CD4-positive, alpha-beta T cell (primary cell): ENCODE measurements at places on chromosomes 1 and 21. TPM values are rescaled to one million over a fixed set of nuclear protein-coding genes. Genes with fewer than 3 reads are reported as not detected.

The MEX3A gene
- total RNA-seq = 0.27 TPM

The TCHHL1 gene
- not detected for total RNA-seq

The RAP1GAP gene
- total RNA-seq = 0.44 TPM

- H3K27ac ChIP-seq = no peak overlapping the region
- no peaks in the 10 kb centered on the region for H3K4me1 ChIP-seq
- DNase-seq = no peak
- H3K36me3 ChIP-seq = no peaks in the 10 kb centered on the region
Measured at GRCh38 chr1:98201666-98202081, 280.8 kb upstream of the DPYD start.

GRCh38 chr1:156245451-156246232 is 2.2 kb downstream of the PAQR6 start:
- no peak overlapping the region for H3K27ac ChIP-seq
- no peaks in the 10 kb centered on the region for H3K27me3 ChIP-seq
- DNase-seq = peak; percentile 51
- H3K4me1 ChIP-seq = peaks cover 20% of the 10 kb centered on the region
- peak overlapping the region; percentile 45 for H3K4me3 ChIP-seq

DNA sequence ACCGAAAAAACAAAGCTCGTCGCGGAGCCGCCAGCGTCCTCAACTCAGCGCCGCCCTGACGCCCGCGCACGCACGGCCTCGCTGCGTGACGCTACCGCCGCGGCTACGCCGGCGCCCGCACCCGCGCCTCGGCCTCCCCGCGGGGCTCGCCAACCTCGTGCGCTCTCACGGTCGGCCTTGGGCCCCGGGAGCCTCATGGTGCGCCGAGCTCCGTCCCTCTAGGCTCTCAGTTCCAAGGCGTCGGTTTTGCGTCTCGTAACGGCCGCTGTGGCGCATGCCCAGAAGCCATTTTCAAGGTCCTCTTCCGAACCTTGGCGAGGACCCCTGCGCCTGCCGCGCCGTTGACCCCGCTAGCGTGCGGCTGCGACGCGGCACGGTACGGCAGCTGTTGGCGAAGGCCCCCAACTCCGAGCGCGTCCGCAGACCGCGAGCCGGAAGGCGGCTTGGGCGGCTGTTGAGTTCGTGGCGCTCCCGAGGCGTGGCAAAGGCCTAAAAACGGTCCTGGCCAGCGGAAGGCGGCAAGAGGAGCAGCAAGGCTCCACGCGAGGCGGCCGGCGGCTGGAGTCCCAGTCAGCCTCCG is at the start of gene HENMT1:
Gene HENMT1, minus strand, starts transcription at position 64 of the 580 bp plus-strand sequence. CDS start 1,209 bp downstream, outside the sequence.
- no peaks in the 10 kb centered on the region for H3K27me3 ChIP-seq
- peaks cover 12% of the 10 kb centered on the region for H3K4me1 ChIP-seq

- H3K27me3 ChIP-seq = no peaks in the 10 kb centered on the region
- H3K4me1 ChIP-seq = peaks cover 30% of the 10 kb centered on the region
- no peak for DNase-seq
- no peak overlapping the region for H3K27ac ChIP-seq
- H3K4me3 ChIP-seq = no peak overlapping the region
Measured at GRCh38 chr1:198701766-198702539, 63.1 kb downstream of the PTPRC start.

GRCh38 chr1:212190169-212190568 is 95.0 kb upstream of the PPP2R5A start:
- no peak overlapping the region for H3K27ac ChIP-seq
- H3K4me3 ChIP-seq = no peak overlapping the region
- no peak for DNase-seq
- no peaks in the 10 kb centered on the region for H3K27me3 ChIP-seq
- H3K36me3 ChIP-seq = no peaks in the 10 kb centered on the region

GRCh38 chr1:28104866-28105467 is 16.6 kb upstream of the EYA3 start:
- no peak overlapping the region for H3K4me3 ChIP-seq
- H3K27me3 ChIP-seq = no peaks in the 10 kb centered on the region
- H3K36me3 ChIP-seq = no peaks in the 10 kb centered on the region
- no peak overlapping the region for H3K27ac ChIP-seq

DNA sequence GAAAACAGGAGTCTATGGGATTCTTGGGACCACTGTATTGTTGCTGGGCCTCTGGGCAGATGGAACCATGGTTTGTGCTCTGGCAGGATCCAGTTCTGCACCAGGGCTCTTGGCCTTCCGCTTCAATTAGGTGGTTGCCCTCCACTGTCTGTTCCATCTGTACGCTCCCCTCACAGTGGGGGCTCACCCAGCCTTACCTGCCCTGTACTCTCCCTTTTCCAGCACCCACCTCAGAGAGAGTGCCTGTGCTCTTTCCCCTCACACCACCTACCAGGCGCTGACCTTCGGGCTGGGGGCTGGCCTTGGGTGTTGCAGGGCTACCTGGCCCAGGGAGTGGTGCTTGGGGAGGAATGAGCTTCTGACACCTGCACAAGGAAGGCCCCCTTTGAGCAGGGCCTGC is 7.5 kb downstream of the PKNOX1 start:
- H3K4me1 ChIP-seq = peaks cover 5% of the 10 kb centered on the region
- DNase-seq = no peak
- H3K27me3 ChIP-seq = no peaks in the 10 kb centered on the region
- peaks cover 3% of the 10 kb centered on the region for H3K36me3 ChIP-seq
- no peak overlapping the region for H3K27ac ChIP-seq

GRCh38 chr1:159949981-159950381 is 4.1 kb downstream of the SLAMF9 start:
- H3K27me3 ChIP-seq = peaks cover 9% of the 10 kb centered on the region
- H3K4me3 ChIP-seq = no peak overlapping the region
- no peak overlapping the region for H3K27ac ChIP-seq
- no peak for DNase-seq

DNA sequence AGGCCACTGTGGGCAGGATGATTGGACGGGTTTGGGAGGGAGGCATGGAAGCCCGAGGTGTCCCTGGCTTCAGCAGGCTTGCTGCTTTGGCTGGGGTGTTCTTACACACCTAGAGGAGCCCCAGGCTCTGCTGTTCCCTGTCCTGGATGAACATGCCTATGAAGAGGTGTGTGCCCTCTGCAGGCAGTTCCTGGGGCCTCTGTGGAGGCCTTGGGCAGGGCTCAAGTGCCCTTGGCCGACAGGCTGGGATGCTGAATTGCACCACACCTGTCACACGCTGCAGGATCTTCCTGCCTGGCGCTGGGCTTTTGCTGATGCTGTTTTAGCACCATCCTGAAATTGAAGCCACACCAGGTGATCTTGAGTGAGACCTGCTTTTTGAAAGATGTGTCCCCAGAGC is 415.0 kb upstream of the VAMP3 start:
- H3K27ac ChIP-seq = no peak overlapping the region
- DNase-seq = no peak
- no peaks in the 10 kb centered on the region for H3K27me3 ChIP-seq
- no peaks in the 10 kb centered on the region for H3K4me1 ChIP-seq
- no peaks in the 10 kb centered on the region for H3K36me3 ChIP-seq
- H3K4me3 ChIP-seq = no peak overlapping the region

- H3K27me3 ChIP-seq = no peaks in the 10 kb centered on the region
- H3K36me3 ChIP-seq = peaks cover 38% of the 10 kb centered on the region
- H3K4me1 ChIP-seq = peaks cover 45% of the 10 kb centered on the region
- H3K27ac ChIP-seq = peak overlapping the region; percentile 84
- DNase-seq = no peak
Measured at GRCh38 chr1:20660363-20660762, 806 bp downstream of the DDOST start.

DNA sequence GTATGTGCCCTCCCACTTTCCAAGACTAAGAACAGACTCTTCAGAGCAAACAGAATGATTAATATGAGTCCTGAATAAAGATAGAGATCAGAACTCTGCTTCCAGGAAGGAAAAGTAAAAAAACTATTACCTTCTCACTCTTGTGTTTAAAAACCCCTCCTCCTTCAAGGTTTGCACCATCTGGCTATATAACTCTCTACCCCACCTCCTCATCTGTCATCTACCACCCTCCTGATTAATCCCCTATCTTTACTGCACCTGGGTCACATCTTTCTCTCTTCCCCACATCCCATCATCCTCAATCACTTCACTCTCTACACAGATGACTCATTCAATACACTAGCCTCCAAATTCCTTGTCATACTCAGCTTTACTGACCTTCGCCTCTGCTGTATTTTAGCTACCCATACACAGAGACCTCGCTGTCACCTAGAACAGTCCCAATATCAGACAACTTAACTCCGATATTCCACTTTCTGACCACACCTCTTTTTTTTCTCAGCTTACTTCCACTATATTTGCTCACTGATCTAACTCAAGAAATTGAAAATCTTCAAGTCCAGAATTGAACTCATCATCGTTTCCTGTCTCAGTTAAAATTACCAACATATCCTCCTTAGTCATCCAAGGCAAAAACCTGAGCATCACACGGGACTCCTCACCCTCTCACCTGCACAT is 3.7 kb downstream of the SCMH1 start:
- no peak for DNase-seq
- no peaks in the 10 kb centered on the region for H3K36me3 ChIP-seq
- H3K27me3 ChIP-seq = no peaks in the 10 kb centered on the region
- no peak overlapping the region for H3K4me3 ChIP-seq
- H3K4me1 ChIP-seq = peaks cover 17% of the 10 kb centered on the region
- no peak overlapping the region for H3K27ac ChIP-seq

- peaks cover 13% of the 10 kb centered on the region for H3K4me1 ChIP-seq
- peaks cover 94% of the 10 kb centered on the region for H3K36me3 ChIP-seq
- no peak overlapping the region for H3K27ac ChIP-seq
- H3K4me3 ChIP-seq = no peak overlapping the region
- DNase-seq = peak; percentile 84
- H3K27me3 ChIP-seq = no peaks in the 10 kb centered on the region
Measured at GRCh38 chr1:206479183-206480125, 9.2 kb downstream of the IKBKE start.

DNA sequence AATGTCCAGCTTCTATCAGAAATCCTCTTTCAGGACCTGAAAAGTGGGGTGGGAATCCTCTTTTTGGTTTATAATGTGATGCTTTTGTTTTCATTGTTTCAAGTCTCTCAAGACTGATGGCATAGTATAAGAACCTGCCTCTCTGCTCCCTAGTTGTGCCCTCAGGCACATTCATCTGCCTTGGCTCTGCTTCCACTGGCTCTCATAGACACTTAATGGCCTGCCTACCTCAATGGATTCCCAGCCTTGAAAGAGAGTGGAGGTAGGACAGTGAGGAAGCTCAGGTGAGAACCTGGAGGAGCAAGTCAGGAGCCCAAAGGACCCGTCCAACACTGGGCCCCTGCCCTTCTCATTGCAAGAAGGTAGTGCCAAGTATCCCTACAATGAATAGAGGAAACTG is 4.8 kb downstream of the TTLL7 start:
- H3K36me3 ChIP-seq = no peaks in the 10 kb centered on the region
- H3K27me3 ChIP-seq = peaks cover 38% of the 10 kb centered on the region
- H3K4me1 ChIP-seq = peaks cover 9% of the 10 kb centered on the region
- H3K4me3 ChIP-seq = no peak overlapping the region
- no peak for DNase-seq
- no peak overlapping the region for H3K27ac ChIP-seq

DNA sequence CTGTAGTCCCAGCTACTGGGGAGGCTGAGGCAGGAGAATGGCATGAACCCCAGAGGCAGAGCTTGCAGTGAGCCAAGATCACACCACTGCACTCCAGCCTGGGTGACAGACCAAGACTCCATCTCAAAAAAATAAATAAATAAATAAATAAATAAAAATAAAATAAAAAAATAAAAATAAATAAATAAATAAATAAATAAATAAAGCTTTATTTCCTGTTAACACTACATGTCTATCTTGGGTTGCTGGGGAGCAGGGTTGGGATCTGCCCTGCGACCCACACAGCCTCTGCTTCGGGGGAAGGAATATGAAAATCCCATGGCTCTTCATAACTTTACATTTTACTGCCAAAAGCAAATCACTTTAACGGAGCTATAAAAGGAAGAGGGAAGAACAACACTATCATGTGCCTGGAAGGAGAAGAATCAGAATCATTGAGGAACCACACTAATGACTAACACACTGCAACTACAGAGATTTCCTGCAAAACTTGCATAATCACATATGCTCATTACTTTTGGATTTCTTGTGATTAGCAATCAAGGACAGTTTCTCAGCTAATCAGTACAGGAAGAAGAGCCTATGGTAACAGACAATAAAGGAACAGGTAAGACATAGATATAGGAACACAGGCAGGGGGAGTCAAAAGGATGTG is 72.8 kb upstream of the CD55 start:
- H3K4me1 ChIP-seq = no peaks in the 10 kb centered on the region
- no peaks in the 10 kb centered on the region for H3K27me3 ChIP-seq

DNA sequence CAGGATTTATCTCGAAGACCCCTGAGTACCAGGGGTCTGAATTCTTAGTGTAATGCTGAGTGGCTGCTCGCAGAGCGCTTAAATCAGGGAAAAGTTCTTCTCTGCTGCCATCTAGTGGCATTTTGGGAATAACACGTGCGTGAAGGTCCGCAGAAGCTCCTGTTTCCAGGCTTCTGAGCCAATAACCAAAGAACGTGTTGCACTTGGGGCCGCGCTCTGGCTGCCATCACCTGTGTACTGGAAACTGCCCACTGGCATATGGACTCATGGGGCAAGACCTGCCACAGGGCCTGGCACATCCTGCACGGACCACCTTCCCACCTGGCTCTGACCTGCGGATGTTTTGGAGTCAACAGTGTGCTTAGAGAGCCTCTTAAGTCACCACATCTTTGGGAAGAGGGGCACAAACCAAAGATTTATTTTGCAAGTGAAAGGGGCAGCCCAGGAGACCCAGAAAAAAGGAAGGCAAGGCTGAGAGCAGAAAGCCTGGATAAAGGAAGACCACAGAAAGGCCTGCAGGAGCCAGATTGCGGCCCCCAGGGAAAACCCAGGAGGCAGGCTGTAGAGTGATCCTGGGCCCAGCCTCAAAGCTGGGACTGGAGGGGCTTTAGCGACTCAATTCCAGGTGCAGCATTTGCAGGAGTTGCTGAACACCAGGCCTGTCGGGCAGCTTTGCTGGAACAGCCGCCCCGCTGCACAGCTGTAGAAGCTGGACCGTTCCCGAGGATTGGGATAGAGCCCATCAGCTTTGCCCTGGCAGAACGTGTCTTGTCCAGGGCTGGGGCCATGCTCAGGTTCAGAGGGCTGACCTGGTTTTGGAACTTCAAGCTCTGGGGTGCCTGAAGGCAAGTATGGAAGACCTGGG is 13.0 kb downstream of the CHIT1 start:
- H3K27ac ChIP-seq = no peak overlapping the region
- DNase-seq = peak; percentile 25
- peaks cover 8% of the 10 kb centered on the region for H3K27me3 ChIP-seq
- no peak overlapping the region for H3K4me3 ChIP-seq
- H3K36me3 ChIP-seq = no peaks in the 10 kb centered on the region
